ENCODE measurements at places on chromosomes 3 and 15.

GRCh38 chr3:118882353-118882947, 152.2 kb downstream of the IGSF11 start:
- DNase-seq: peak; percentile 39

DNA sequence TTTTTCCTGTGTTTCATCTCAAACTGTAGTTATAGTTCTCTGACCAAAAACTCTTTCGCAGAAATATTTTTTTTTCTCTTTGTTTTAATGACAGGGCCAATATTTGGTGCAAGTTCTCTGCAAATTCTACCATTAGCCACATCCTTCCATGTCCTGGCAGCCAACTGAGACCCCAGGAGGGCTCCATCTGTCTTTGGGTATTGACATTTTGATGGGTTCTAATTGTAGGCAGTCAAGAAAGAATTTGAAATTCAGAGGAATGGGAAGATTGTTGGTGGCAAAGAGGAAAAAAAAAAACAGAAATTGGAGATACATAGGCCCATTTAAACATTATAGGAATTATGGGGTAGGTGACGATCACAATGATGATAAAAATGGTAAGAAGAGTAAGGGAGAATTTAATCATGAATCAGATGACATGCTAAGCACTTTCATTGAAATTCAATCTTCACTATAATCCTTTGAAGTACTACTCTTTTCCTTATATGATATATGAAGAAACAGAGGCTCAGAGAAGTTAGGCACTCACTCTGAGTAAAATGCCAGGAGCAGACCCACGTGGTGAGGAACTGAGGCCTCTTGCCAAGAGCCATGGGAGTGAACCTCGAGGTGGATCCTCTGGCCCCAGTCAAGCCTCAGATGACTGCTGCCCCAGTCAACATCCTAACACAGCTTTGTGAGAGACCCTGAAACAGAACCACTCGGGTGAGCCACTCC, 151.4 kb downstream of the PDZRN3 start:
- no peak for DNase-seq

DNA sequence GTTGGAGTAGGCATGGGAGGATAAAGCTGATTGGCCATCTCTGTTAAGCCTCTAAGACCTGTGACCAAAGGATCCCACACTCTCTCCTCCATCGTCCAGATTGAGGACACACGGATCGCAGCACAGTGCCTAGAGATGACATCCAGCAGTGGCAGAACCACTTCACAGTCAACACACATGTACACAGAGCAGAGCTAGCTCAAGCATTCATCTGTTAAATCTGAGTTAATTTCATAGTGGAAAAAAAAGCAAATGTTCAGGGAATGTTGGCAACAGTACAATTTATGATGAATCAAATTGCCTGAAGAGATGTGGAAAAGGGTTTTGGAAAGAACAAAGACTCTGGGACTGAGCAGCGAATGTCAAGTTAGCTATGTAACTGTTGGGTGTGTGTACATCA, 108.1 kb upstream of the PLAAT1 start:
- no peak for DNase-seq

- DNase-seq: no peak
Observed at GRCh38 chr15:69489073-69489571, 36.5 kb downstream of the RPLP1 start.

GRCh38 chr3:52281981-52282801, 3.7 kb upstream of the WDR82 start:
- no peak for DNase-seq

DNA sequence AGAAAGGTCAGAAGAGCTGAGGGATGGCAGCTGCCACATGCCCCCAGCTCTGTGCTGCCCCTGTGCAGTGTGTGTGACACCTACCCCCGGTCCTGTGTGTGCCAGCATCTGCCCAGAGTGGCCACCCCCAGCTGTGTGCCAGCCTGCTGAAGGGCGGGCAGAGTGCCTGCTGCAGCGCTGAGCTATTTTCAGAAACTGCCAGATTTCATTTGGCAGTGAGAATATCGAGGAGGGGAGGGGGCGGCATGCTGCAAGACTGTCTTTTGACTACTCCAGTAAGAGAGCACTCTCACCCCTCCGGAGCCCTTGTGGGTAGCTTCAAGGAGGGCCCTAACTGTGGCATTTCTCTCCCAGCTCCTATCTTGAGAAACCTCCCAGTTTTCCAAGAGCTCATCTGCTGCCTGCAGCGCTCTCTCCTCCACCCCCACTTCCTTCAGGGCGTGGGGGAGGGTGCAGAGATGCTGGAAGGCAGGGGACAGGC, 25.2 kb upstream of the DOCK3 start:
- DNase-seq: no peak

GRCh38 chr3:56342475-56342874, 125.8 kb downstream of the ERC2 start:
- no peak for DNase-seq

GRCh38 chr3:156293566-156293965, 173.2 kb downstream of the KCNAB1 start:
- DNase-seq: no peak

GRCh38 chr3:119293105-119293870, 895 bp upstream of the ARHGAP31 start:
- no peak for DNase-seq

- no peak for DNase-seq
Observed at GRCh38 chr15:73941871-73942635, 15.8 kb downstream of the LOXL1 start.

- no peak for DNase-seq
Observed at GRCh38 chr3:128367221-128367620, 99.5 kb downstream of the DNAJB8 start.

DNA sequence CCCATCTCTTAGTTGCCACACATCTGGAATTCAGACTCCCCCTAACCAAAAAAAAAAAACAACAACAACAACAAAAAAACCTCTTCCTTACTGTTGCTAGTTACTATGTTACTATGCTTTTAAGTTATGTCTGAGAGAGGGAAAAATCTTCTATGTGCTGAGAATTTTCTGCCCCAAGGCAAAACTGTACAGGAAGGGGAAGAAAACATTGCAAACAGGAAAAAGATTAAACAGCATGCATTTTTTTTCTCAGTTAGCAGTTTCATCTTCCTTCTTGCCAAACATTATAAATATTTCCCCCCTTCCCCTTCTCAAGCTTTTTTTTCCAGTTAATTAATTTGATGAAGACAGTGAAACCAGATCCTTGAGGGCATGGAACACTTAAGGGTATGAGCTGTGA, 1.1 kb upstream of the CD200R1 start:
- no peak for DNase-seq

DNA sequence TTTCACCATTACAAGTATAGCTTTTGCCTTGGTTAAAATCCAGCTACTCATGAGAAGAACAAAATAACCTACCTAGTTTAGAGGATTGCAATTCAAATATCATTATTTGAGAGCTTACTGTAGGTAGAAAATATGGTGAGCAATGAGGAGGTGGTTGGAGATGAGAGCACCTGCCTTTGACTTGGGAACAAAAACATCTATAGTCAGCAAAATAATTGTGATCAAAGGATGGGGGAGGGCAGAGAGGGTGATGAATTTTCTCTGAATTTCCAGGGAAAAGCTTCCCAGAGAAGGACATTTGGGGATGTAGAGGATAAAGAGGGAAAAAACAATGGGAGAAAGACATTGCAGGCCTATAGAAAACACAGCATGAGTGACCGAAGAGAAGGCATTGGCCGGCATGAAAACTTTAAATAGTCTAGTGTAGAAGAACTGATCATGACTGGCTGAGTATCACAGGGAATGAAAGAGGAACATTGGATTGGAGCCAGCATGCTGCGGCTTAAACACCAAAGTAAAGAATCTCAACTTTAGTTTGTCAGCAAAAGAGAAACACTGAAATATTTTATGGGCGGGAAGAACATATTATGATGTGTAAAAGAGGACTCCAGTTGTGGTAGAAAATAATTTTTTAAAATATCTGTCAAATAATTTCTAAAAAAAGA, 581.3 kb downstream of the UNC13C start:
- DNase-seq: no peak
